Osteoblast (primary cell): ENCODE measurements at places on chromosomes 6 and 20.
A peak's percentile ranks its signal among the peaks of the same experiment; 100 is the strongest.

DNA sequence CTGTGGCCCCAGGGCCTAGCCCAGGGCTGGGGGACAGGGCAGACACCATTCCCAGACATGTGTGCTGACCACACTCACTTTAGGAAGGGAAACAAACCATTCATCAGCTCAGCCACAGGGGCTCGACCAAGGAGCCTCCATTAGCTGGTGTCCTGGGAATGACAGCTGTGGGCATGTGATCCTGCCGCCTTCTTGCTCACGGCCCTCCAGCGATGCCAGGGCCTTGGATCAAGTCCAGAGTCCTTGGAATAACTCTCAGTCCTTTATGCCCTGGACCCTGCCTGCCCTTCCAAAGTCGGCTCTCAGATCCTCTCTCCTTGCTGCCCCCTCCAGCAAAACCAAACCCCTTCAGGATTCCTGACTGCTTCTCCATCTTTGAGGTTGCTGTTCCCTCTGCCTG lies 165.0 kb upstream of the RNF24 start:
- DNase-seq, result no peak

DNA sequence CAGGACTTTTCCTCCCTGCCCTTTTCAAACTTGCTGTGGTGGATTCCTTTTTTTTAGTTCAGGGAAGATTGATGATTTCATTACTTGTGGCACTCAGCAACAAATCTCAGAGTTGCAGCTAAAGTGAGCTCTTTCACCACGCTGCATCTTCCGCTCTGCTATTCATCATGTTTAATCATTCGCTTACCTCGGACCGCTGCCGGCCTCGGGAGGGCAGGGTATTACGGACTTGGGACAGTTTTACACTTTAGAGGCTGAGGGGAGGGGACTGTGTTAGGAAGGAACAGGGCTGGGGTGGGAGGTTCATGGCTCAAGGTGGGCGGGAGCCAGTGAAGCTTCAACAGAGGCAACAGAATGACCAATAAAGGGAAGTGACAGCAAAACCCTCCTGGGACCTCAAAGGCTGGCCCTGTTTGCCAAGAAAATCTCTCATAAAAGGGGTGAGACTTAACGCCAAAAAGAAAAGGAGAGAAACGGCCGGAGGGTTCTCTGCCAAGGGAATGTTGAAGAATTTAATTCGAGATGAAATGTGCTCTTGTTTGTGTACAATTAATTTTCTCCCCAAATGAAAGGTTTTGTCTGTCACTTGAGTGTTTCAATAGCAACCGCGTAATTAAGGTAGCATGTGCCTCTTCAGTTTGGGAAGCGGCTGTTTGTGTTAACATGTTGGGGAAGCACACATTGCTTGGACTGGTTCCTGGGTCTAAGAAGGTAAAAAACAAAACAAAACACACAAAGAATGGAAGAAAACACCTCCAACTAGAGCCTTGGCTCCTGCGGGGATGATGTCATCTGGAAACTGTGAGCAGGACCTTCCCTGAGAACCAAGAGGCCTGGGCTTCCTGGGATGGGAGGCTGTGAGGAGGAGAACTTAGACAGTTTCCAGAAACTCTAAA lies 72.5 kb upstream of the SULF2 start:
- peak; percentile 73 for DNase-seq

- no peak for DNase-seq
These were observed 255.7 kb downstream of the PRKN start for GRCh38 chr6:162471842-162472241.

DNA sequence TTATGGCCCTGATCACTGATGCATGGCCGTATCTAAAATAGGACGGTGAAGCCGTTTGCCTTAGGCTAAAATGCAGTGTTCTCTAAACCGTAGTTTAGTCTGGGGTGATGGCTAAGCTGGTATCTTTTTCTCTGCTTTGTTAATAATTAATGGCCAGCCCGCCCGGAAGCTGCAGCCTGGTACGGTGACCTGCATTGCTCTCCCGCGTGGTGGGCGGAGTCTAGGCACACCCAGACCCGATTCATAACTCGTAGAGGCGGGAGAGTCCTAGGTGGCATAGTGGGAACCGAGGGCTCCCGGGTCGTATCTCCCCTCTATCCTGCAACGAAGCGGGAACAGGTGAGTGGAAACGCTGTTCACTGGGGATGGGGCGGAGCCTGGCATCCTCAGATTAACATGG lies 5.5 kb downstream of the CDH4 start:
- DNase-seq, result peak; percentile 25

- DNase-seq, result peak; percentile 77
These were observed 4.3 kb downstream of the MICA start for GRCh38 chr6:31407699-31408098.

DNA sequence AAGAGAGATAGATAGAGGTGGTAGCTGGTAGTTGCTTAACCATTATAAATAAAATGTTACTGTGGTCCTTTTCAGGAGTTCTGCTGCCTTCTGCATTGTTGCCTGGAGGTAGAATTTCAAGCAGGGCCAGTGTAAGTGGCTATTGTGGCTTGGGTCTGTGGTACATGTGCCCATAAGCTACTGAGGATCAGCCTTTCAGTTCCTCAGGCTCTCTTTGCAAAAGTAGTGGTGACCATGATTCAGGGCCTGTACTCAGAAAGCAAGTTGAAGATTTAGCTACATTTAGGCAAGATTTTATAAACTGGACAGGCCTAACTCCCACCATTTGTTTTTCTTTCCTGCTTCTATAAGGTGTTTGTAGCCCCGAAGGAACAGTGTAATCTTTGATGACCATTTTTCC lies 199.0 kb downstream of the PDE7B start:
- DNase-seq, result no peak

DNA sequence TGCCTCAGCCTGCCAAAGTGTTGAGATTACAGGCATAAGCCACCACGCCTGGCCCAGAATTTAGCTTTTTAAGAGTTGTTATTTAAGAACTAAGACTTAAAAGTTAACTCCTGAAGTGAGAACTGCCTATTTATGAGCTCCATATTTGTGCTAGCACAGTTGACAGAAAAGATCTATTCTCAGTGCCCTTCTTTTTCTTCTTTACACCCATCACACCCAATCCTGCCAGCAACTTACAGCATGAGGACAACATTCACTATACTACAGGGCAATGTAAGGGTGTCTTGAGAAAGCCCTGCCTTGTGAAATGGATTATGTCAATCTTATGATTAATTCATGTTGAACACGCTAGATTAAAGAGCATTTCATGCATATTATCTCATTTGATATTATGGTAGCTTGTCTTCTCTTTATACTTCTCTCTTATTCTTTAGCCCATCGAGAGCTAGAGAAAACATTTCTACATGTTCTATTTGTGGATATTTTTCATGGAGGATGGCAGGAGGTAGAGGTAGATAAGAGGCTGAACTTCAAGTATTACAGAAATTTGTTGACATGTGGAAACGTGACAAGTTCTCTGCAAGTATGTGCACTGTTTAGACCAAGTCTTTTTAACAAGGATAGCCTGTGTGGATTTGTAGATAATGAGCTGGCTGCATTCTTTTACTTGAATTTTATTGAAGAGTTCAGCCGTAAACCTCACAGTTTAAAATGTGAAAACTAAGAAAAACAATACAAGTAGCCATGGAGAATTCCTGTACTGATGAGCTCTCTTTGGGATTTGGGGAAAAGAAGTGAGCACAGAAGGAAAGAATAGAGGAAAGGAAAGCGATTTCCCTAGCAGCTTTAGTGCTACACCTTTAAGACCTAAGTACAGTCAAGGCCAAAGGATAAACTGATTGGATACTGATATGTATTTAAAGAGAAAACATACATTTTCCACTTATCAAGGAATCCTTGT lies 212.2 kb downstream of the ARHGAP18 start:
- DNase-seq, result no peak

DNA sequence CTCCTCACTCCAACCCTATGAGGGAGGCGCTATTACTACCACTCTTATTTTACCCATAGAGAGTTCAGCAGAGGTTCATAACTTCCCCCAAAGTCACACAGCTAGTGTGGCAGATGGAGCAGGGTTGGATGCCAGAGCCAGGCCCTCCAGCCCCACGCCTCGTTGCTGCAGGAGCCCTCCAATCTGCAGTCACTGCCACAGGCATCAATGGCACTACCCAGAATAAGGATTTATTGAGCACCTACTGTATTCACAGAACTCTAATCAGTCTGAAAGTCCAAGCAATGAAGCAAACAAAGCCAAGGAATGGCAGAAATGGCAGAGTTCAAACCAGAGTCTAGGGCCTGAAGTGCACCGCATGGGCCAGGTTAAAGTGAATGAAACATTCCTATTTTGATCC lies 144.9 kb downstream of the LPA start:
- DNase-seq, result no peak

GRCh38 chr6:106751501-106752252 lies 122.3 kb downstream of the QRSL1 start:
- DNase-seq, result no peak

- DNase-seq, result no peak
These were observed 101.8 kb downstream of the ALDH8A1 start for GRCh38 chr6:134848076-134848475.

GRCh38 chr20:62710886-62711702 lies 2.5 kb downstream of the NTSR1 start:
- DNase-seq, result no peak

GRCh38 chr20:20022498-20022897 lies 5.3 kb downstream of the NAA20 start:
- no peak for DNase-seq

GRCh38 chr20:49529470-49529869 lies 38.5 kb downstream of the PTGIS start:
- no peak for DNase-seq

- DNase-seq, result no peak
These were observed 213.2 kb upstream of the MANEA start for GRCh38 chr6:95364016-95364604.

- no peak for DNase-seq
These were observed 212.5 kb upstream of the CNR1 start for GRCh38 chr6:88378639-88379038.

DNA sequence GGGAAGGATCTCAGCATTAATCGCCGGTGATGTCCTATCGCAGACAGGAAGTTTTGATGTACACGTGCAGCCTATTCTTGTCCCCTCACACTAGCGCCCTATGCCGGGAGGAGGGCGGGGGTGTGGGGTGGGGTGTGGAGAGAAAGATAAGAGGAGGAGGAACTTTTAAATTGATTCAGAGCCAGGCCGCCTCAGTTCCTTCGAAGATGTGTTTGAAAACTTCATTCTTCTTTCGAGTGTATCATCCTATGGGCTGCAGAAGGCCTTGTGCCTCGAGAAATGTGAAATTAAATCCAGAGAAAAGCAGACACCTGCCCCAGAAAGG lies 2.5 kb upstream of the POU3F2 start:
- no peak for DNase-seq

DNA sequence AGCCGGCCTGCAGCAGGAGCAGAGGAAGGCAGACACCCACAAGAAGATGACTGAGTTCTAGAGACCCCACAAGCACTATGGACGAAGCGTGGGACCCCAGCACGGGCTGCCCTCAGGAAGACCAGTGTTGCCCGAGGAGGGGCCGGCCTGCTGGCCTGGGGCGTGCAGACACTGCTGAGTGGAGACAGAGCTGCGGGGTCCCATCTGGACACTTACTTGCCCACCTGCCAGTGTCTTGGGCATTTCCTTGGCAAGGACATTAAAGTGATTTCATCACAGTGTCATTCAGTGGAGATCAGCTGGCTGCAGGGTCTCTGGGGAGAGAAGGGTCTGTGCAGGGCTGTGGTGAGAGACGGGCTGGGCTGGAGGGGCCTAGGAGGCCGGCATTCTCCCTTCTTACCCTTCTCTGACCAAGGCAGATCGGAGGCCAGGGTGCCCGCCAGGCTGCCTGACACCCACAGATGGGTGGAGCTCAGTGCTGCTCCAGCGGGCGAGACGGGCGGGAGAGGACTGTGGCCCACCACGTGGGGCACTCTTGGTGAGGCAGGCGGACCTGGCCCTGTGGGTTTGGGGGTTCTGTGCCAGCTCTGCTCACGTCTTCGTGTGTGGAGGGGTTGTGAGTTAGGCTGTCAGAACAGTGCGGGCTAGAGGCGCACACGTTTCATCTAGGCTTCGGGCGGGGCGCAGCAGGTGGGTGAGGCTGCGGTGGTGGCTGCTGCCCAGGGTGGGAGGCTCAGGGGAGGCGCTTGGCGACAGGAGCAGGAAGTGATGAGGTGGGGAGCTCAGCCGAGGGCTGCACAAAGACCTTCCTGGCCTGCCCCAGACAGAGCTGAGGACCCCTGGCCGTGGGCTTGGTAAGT lies at the start of gene LIME1:
LIME1 (plus strand) TSS at position 806 of the 860 bp plus-strand sequence. CDS start 886 bp downstream, outside the sequence.
- peak; percentile 83 for DNase-seq

DNA sequence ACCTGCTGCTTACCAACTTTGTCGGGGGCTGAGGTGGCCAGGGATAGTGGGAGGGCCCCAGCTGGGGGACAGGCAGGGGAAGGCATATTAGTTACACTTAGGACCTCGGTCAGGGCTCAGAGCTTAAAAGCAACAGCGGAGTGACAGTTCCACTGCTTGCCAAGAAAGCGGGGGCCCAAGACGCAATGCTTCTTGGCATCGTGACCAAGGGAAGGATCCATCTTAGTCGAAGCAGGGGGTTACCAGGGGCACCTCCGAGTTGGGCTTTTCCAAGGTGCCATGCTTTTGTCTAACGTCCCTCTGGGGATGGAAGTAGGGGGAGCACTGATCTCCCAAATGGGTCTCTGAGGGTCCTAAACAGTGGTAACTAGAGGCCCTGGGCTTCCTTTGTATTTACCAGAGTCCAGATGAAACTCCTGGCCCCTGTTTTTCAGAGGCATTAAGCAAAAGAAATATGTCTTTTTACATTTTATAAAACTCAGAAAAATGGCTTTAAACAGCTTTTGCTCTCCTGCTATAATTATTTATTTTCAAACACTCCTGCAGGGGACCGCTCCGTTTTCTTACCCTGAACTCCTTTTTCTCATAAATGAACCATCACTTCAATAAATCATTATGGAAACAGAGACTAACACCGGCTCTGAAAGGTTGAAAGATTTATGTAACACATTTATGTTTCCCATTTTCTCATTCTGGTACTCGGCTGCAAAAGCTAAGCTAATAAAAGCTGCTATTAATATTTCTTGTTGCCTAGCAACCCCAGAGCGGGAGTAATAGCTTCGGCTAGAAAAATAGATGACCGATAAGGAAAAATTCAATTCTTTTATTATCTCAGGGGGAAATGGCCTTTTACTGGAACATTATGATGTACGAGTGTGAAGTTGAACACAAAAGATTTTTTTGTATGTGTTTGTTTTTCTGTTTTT lies 100.4 kb downstream of the TOX2 start:
- DNase-seq, result no peak

GRCh38 chr20:52081066-52081465 lies 110.5 kb downstream of the ZFP64 start:
- DNase-seq, result no peak

GRCh38 chr6:16823718-16824352 lies 62.6 kb upstream of the ATXN1 start:
- no peak for DNase-seq

GRCh38 chr20:11754451-11754850 lies 163.2 kb upstream of the BTBD3 start:
- DNase-seq, result no peak

DNA sequence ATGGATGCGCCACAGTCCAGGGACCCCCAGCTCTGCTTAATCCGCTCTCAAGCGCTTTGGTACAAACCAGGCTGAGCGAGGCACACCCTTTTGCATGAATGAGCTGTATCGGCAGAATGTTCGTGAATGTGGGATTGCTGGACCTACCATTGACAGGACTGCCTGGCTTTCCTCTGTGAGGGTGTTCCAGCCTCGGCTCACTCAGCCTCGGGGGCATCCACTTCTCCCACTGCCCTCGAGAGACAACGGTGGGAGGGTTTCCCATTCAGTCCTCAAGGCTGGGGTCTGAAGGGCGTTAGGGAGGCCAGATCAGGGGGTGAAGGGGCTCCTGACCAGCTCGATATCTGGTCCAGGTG lies 17.4 kb downstream of the MDFI start:
- no peak for DNase-seq
